ENCODE measurements at places on chromosomes 16 and 17.

- DNase-seq, result no peak
Measured at GRCh38 chr16:17177242-17177958, 293.4 kb downstream of the XYLT1 start.

DNA sequence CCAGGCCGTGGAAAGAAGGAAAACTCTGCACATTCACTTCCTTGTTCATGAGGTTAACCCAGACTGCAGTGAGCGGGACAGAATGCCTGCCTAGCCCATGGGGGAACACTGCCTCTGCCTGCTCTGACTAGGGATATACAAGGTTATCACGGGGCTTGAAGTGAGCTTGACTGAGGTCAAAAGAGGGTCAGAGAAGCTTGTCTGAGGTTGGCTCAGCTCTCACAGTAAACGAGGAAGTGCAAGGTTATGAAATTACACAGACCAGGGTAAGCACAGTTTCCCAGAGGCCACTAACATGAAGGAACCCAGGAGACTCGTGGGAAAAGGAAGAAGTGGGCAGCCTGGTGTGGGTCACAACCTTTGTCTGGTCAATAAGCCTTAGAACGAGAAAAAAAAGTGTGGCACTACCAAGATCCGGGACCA is 28.7 kb downstream of the HIC1 start:
- no peak for DNase-seq

DNA sequence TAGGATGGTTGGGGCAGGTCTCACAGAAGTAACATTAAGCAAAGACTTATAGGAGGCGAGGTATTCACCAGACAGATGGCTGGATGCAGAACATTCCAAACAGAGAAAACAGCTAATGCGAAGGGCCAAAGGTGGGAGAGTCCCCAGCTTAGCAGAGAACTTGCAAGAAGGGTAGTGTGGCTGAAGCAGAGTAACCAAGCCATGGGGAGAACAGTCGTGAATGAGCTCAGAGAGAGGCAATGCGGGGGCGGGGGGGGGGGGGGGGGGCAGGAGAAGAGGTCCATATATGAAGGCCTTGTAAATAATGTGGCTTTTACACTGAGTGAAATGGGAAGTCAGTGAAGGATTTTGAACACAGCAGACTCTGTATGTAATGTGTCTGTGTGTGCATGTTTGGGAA is 81.3 kb downstream of the SMG6 start:
- DNase-seq, result no peak

- DNase-seq, result no peak
Measured at GRCh38 chr16:48970216-48970615, 311.4 kb downstream of the CBLN1 start.

DNA sequence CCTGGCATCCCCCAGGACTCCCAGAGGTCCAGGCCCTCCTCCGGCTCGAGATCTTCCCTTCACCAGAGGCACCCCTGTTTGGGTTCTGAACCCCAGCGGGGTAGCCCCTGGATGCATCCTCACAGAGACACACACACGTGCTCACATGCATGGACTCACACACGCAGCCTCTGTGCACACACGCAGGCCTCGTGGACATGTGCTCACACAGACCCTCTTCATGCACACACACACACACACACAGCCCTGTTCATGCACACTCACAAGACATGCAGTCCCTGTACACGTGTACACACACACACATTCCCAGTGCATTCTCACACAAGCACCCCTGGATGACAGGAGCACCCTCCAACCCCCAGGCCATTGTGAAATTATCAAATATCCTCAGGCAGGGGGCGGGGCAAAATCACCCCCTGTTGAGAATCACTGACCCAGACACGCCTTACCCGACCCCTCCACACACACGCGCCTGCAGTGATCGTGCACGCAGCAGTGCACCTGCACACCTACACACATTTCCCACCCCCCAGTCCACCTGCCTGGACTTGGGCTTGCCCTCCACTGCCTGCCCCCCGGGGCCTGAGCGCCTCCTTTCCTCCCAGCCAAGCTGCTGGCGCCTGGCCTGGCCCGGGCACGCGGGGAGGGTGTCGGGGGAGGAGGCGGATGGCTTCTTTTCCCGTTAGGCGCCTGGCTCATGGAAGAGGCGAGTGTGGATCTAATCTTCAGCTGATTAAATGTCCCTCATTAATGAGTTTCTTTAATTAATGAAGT is 62.6 kb downstream of the ENGASE start:
- DNase-seq, result no peak

GRCh38 chr17:45135978-45136791 is 698 bp downstream of the ACBD4 start:
- no peak for DNase-seq

DNA sequence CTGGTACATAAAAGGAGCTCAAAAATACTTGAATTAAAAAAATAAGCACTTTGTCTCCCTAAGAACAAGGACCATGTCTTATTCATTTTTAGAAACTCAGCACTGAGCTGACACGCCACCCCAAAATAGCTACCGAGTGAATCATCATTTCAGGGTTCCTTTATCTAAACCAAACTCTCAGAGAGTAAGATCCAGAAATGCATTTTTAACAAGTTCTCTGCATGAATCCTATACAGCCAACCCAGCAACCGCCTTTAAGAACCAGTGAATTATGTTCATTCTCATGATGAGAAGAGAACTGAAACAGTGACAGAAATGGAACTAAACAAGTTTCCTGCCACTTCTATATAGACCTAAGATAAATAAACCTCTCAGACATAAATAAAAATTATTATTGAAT is 8.7 kb downstream of the C16orf87 start:
- DNase-seq, result peak; percentile 63

DNA sequence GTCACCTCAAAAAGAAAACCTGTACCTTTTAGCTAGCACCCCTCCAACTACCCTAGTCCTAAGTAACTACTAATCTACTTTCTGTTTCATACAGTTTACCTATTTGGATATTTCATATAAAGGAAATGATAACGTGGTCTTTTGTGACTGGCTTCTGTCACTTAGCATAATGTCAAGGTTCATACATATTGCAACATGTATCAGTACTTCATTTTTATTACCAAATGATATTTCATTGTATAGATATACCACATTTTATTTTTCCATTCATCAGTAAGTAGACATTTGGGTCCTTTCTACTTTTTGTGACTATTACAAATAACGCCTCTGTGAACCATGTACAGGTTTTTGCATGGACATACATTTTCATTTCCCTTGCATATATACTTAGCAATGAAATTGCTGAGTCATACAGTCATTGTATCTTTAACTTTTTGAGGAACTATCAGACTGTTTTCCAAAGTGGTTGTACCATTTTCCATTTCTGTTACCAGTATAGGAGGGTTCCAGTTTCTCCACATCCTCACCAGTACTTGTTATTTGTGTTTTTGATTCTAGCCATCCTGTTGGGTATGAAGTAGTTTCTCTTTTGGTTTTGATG is 23.7 kb downstream of the MOSMO start:
- DNase-seq, result no peak

- DNase-seq, result peak; percentile 49
Measured at GRCh38 chr17:50681263-50682200, 26.2 kb downstream of the ANKRD40 start.

GRCh38 chr17:58323366-58324055 is 5.1 kb downstream of the TSPOAP1 start:
- DNase-seq, result no peak

DNA sequence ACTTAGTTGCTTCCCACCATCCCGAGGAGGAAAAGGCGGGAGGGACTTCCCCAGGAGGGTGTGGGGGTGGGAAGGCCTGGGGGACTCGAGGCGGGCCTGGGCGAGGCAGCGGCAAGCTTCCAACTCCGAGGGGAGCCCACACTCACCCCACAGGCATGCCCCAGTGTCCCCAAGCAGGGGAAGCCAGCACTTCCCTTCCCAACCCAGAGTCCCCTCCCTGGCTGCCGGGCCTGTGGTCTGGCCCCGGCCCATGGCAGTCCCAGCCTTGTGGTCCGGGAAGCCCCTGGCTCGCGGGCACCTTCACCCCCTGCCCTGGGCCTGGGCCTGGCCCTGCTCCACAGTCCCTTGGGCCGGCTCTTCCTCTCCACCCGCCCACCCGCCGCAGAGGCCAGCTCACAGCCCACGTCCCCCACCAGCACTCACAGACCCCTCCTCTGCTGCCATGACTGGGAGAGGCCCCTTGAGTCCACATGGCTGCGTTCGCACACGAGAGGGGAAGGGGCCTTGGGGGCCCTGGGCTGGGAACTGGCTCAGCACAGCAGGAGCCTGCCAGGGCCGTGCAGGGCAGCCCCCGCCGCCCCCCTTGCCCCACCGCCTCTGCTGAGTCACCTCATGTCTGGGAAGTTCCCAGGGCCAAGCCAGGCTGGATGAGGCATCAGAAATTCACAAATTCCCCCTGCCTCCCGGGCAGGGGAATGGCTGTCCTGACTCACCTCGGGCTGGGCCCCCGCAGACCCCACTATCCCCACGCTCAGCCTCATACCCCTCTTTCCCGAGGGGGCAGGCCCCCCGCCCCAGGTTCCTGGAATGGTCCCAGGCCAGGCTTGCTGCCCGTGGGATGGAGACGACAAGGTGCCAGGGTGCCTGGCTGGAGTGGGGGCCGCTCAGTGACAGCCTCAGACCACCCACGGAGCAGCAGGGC is 27.8 kb downstream of the BAHCC1 start:
- DNase-seq, result no peak

GRCh38 chr16:19338335-19338734 is 52.8 kb downstream of the CLEC19A start:
- DNase-seq, result no peak

- no peak for DNase-seq
Measured at GRCh38 chr17:13176436-13176835, 158.6 kb upstream of the ELAC2 start.

DNA sequence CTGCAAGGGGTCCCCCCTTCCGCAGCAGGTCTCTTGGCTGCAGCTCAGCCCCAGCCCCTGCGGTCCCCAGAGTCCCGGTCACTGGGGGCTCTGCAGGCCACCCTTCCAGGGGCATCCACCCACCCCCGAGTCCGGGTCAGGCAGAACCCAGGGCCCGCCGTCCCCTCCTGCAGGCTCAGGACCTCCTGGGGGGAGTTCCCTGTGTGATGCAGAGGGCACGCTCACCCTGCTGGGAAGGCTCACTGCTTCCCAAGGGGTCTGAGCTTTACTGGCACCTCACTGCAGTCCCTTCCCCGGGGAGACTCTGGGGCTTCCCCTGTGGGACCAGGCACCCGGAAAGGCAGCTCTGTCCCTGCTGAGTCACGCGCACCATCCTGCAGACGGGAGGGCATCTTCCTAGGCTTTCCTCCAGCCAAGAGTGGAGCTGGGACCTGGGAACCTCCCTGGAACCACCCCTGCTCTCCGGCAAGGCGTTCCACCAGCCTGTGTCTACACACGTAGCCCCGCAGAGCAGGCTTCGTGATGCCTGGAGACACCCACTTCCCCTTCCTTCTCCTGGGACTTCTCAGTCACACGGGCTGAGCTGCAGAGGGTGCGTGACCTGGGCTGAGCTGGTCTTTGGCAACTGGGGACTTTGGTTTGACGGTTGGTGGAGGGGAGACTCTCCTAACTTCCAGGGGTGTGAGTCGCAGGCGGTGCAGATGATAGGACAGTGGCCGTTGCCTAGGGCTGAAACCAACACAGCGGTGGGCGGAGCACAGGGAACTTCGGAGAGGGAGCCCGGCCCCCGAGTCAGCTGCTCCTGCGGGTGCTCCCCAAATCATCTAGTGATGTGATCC is 23.4 kb downstream of the SLC25A10 start:
- DNase-seq, result no peak

DNA sequence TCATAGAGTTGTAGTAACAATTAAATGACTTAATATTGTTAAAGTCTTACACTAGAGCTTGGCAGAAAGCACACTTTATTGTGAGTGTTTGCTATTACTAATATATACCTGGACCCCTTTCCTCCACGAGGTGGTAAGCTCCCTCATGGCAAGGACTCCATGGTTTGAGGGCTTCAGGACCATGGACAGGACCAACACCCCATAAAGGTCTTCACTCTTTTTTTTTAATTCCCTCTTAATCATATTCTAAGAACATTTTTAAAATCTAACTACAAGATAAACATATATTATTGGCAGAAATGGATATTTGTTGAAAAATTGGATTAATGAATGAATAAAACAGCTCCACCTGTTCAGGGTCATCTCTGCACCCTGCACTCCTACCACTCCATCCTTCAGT is 154.5 kb downstream of the CBLN1 start:
- no peak for DNase-seq

DNA sequence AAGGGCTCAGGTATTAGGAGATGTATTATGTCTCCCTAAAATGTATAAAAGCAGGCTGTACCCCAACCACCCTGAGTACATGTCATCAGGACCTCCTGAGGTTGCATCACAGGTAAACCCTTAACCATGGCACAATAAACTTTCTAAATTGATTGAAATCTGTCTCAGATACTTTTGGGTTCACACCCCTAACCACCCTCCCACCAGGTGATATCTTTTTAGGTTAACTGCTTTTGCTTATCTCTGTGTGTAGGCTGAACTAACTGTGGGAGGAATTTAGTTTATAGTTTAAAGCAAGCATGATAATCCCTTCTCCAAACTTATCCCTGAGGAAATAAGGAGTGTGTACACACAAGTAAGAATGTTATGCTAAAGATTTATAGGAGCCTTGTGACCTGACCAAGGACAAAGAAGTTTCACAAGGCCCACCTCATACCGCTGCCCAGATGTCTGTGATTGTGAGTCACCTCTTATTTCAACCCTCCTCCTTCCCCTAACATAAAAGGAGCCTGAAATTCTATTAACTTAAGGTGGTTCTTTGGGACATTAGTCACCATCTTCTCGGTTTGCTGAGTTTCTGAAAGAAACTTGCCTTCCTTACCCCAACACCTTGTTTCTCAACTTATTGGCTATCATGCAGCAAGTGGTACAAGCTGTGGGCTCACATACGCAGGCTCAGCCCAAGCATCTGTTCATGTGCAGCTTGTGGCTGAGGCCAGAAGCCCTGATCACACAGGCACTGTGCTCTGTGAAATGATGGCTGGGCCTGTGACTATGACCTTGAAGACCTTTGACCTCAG is 11.3 kb downstream of the PRSS22 start:
- no peak for DNase-seq

- DNase-seq, result no peak
Measured at GRCh38 chr16:180681-181564, 664 bp downstream of the HBQ1 start.

DNA sequence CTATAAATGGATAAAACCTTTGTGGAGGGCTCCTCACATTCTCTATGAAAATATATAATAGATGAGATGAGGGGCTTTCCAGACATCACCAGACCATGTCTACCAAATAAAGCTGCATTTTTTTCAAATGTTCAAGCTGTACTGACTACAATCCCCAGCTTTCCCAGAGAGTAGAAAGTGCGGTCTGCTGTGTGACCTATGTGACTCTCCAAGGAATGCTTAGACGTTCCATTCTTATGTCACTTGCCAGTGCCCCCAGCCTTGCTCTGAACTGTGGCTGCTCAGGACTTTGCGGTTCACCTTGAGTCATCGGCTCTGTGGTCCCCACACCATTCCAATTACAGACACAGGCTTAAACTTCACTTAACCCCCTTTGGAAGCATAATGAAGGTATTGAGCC is 47.8 kb upstream of the SCNN1B start:
- DNase-seq, result peak; percentile 26

DNA sequence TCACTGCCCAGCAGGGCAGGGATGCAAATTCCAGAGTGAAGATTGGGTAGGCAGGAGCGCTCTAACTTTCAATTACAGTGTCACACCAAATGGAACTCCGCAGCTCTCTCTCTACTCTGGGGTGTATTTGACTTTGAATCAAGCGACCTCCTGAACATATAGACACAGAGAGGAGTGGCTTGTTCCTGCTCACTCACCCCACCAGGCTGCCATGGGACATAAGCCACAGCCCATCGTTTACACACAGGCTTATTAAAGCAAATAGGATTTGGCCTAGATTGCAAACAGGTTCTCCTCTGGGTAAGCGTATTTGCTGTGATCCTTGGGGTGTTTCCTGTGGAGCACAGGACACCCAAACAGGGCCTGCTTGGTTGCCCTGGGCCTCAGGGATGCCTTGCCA is 281.6 kb upstream of the CCL2 start:
- no peak for DNase-seq
